ENCODE measurements at places on chromosomes 4 and X. TPM values are rescaled to one million over a fixed set of nuclear protein-coding genes. Genes with fewer than 3 reads are reported as not detected.
A peak's percentile ranks its signal among the peaks of the same experiment; 100 is the strongest.

- no peaks in the 10 kb centered on the region for H3K36me3 ChIP-seq
- H3K4me1 ChIP-seq: no peaks in the 10 kb centered on the region
- no peak overlapping the region for H3K4me3 ChIP-seq
- H3K27ac ChIP-seq: no peak overlapping the region
- DNase-seq: no peak
Measured at GRCh38 chr4:79613269-79613935, 205.4 kb upstream of the GK2 start.

- H3K36me3 ChIP-seq: no peaks in the 10 kb centered on the region
- H3K4me1 ChIP-seq: no peaks in the 10 kb centered on the region
- DNase-seq: peak; percentile 78
- no peak overlapping the region for H3K4me3 ChIP-seq
Measured at GRCh38 chr4:154004507-154005170, 215.8 kb upstream of the SFRP2 start.

GRCh38 chr4:23533859-23534258 is 356.0 kb downstream of the PPARGC1A start:
- no peaks in the 10 kb centered on the region for H3K36me3 ChIP-seq
- H3K27me3 ChIP-seq: no peaks in the 10 kb centered on the region
- DNase-seq: no peak
- no peak overlapping the region for H3K27ac ChIP-seq

GRCh38 chrX:131054906-131055305 is 3.2 kb upstream of the ARHGAP36 start:
- no peaks in the 10 kb centered on the region for H3K4me1 ChIP-seq
- no peak overlapping the region for H3K27ac ChIP-seq
- H3K4me3 ChIP-seq: no peak overlapping the region
- no peaks in the 10 kb centered on the region for H3K36me3 ChIP-seq
- no peaks in the 10 kb centered on the region for H3K27me3 ChIP-seq
- DNase-seq: no peak

DNA sequence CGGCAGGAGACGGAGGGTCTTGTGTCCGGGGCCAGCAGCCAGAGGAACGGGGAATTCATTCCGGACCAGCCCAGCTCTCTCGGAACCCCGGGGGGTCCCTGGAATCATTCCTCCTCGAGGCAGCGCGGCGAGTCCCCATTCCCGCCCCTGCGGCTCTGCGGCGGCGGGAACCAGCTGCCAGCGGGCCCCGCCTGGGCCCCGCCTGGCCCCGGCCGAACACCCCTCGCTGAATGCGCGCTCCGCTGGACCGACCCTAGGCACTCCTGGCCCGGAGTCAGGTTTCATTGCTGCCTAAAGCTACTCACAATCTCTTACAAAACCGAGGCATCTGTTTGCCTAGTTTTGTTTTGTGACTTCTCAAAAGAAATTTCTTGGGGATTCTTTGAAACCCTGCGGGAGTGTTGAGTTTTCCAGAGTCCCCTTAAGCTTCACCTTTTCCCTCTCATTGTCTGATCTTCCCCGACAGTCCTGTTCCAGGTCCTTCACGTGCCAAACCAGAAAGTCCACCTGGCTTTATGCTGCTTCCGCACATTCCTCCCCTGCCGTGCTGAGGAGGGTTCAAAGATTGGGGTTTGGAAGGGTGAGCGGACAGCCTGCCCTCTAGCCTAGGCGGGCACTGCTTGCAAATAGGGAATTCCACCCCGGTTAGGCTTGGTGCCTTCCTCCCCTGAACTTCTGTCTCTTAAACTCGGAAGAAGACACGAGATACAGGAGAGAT is 789 bp downstream of the ARHGAP10 start:
- H3K4me3 ChIP-seq: peak overlapping the region; percentile 89
- no peaks in the 10 kb centered on the region for H3K27me3 ChIP-seq
- peak overlapping the region; percentile 97 for H3K27ac ChIP-seq
- H3K4me1 ChIP-seq: peaks cover 8% of the 10 kb centered on the region
- peak; percentile 23 for DNase-seq
- H3K36me3 ChIP-seq: no peaks in the 10 kb centered on the region

GRCh38 chrX:118566359-118566758 is 70.7 kb downstream of the DOCK11 start:
- H3K27ac ChIP-seq: no peak overlapping the region
- no peak overlapping the region for H3K4me3 ChIP-seq
- H3K4me1 ChIP-seq: no peaks in the 10 kb centered on the region
- no peaks in the 10 kb centered on the region for H3K27me3 ChIP-seq

Gene ARHGEF38
- not detected for total RNA-seq

Gene NEIL3
- not detected for total RNA-seq

Gene LAMTOR3
- total RNA-seq: 26.8 TPM

Gene AASDH
- total RNA-seq: 15.3 TPM
